Keratinocyte (primary cell): ENCODE measurements at places on chromosomes 12 and 14. TPM values are rescaled to one million over a fixed set of nuclear protein-coding genes. Genes with fewer than 3 reads are reported as not detected.

The CEBPE gene
- polyA plus RNA-seq: not detected in 3 replicates

The TRIM9 gene
- 0.03 to 0.09 TPM (median 0.04 TPM) in 3 replicates for polyA plus RNA-seq

The PROX2 gene
- polyA plus RNA-seq: not detected in 3 replicates

The KRT86 gene
- 0.03 TPM in 1 of 3 replicates, not detected in the others for polyA plus RNA-seq

The BHLHE41 gene
- polyA plus RNA-seq: 1.4 to 6.0 TPM (median 1.7 TPM) in 3 replicates

The SRRM4 gene
- polyA plus RNA-seq: not detected in 3 replicates

The PEBP1 gene
- 191 to 231 TPM (median 197 TPM) in 3 replicates for polyA plus RNA-seq

The LRRIQ1 gene
- polyA plus RNA-seq: 0.37 to 0.97 TPM (median 0.84 TPM) in 3 replicates

The CD163L1 gene
- polyA plus RNA-seq: 0.30 to 0.62 TPM (median 0.35 TPM) in 3 replicates

The NFATC4 gene
- polyA plus RNA-seq: 0.69 to 2.2 TPM (median 0.92 TPM) in 3 replicates

The OR6C76 gene
- not detected in 3 replicates for polyA plus RNA-seq

The LPAR5 gene
- polyA plus RNA-seq: 6.7 to 11.7 TPM (median 8.3 TPM) in 3 replicates

The TPPP2 gene
- not detected in 3 replicates for polyA plus RNA-seq

The CRACR2A gene
- polyA plus RNA-seq: 0.30 to 0.46 TPM (median 0.31 TPM) in 3 replicates

The RNF212B gene
- not detected in 3 replicates for polyA plus RNA-seq

The MEG3 gene
- 2.7 to 6.2 TPM (median 5.6 TPM) in 3 replicates for polyA plus RNA-seq

The KRT72 gene
- not detected in 3 replicates for polyA plus RNA-seq

The PLEK2 gene
- polyA plus RNA-seq: 127 to 253 TPM (median 219 TPM) in 3 replicates

The TAS2R30 gene
- 0.03 to 0.18 TPM in 2 of 3 replicates, not detected in the other for polyA plus RNA-seq

The RABGGTA gene
- 29.0 to 47.2 TPM (median 40.9 TPM) in 3 replicates for polyA plus RNA-seq

The HAL gene
- 0.41 to 0.53 TPM (median 0.51 TPM) in 3 replicates for polyA plus RNA-seq

The KRT83 gene
- polyA plus RNA-seq: not detected in 3 replicates

The RTL1 gene
- not detected in 3 replicates for polyA plus RNA-seq

The SLC5A8 gene
- not detected in 3 replicates for polyA plus RNA-seq

The FOXM1 gene
- 1.2 to 26.9 TPM (median 9.0 TPM) in 3 replicates for polyA plus RNA-seq

The AICDA gene
- not detected in 3 replicates for polyA plus RNA-seq

The DDX51 gene
- polyA plus RNA-seq: 7.4 to 11.6 TPM (median 10.1 TPM) in 3 replicates

The FOXG1 gene
- not detected in 3 replicates for polyA plus RNA-seq

The SPIC gene
- not detected in 3 replicates for polyA plus RNA-seq

The DPPA3 gene
- not detected in 3 replicates for polyA plus RNA-seq

The SIVA1 gene
- polyA plus RNA-seq: 33.5 to 63.3 TPM (median 35.3 TPM) in 3 replicates

The TTC9 gene
- 0.50 to 0.85 TPM (median 0.59 TPM) in 3 replicates for polyA plus RNA-seq

The PKP2 gene
- 38.2 to 55.5 TPM (median 50.4 TPM) in 3 replicates for polyA plus RNA-seq

The C3AR1 gene
- polyA plus RNA-seq: 0.57 to 0.99 TPM (median 0.60 TPM) in 3 replicates

The TAS2R9 gene
- not detected in 3 replicates for polyA plus RNA-seq

The HNF1A gene
- not detected in 3 replicates for polyA plus RNA-seq

The NKX2-1 gene
- not detected in 3 replicates for polyA plus RNA-seq

The SELPLG gene
- polyA plus RNA-seq: 0.80 to 2.2 TPM (median 0.92 TPM) in 3 replicates

The ATN1 gene
- 4.8 to 7.8 TPM (median 6.2 TPM) in 3 replicates for polyA plus RNA-seq

The FGF6 gene
- polyA plus RNA-seq: not detected in 3 replicates
